Aorta (tissue), 5 donors: ENCODE measurements at places on chromosomes 7 and 10. TPM values are rescaled to one million over a fixed set of nuclear protein-coding genes. Genes with fewer than 3 reads are reported as not detected.

Gene CACNA2D1
- 40.7 TPM for total RNA-seq

Gene TMEM130
- 20.8 TPM for total RNA-seq

Gene PRKCQ
- 1.1 TPM for total RNA-seq

Gene EPHA1
- total RNA-seq: 0.21 TPM

Gene SUN3
- not detected for total RNA-seq

Gene KNDC1
- total RNA-seq: 0.36 TPM

Gene GBX1
- not detected for total RNA-seq

Gene ABLIM1
- total RNA-seq: 117 TPM

Gene GIMAP2
- 11.5 TPM for total RNA-seq

Gene PBLD
- 7.7 TPM for total RNA-seq

Gene GRM3
- total RNA-seq: not detected

Gene TM9SF3
- total RNA-seq: 120 TPM

Gene SPDYE2
- not detected for total RNA-seq

Gene UCMA
- not detected for total RNA-seq

Gene ACTL6B
- not detected for total RNA-seq

Gene GCK
- total RNA-seq: 1.9 TPM

Gene PMS2
- total RNA-seq: 7.4 TPM

Gene GPER1
- 11.2 TPM for total RNA-seq

Gene PAX2
- not detected for total RNA-seq

Gene SPDYE1
- not detected for total RNA-seq

Gene VIPR2
- 10.4 TPM for total RNA-seq

Gene RNF32
- not detected for total RNA-seq

Gene MYL10
- total RNA-seq: not detected

Gene PRSS1
- 5.6 TPM for total RNA-seq

Gene NPC1L1
- total RNA-seq: 1.1 TPM

Gene GRIFIN
- total RNA-seq: not detected

Gene DPCD
- 5.5 TPM for total RNA-seq

Gene NODAL
- total RNA-seq: not detected

Gene VSTM4
- 34.2 TPM for total RNA-seq

Gene FAM131B
- total RNA-seq: 3.8 TPM

Gene CARD11
- 1.8 TPM for total RNA-seq

Gene AOAH
- 10.0 TPM for total RNA-seq

Gene ANKRD7
- total RNA-seq: not detected

Gene CLCN1
- total RNA-seq: not detected

Gene STX1A
- total RNA-seq: 14.7 TPM

Gene HABP2
- not detected for total RNA-seq

Gene CXCL12
- total RNA-seq: 322 TPM

Gene LRIT1
- total RNA-seq: not detected

Gene SEPHS1
- total RNA-seq: 37.8 TPM

Gene NEBL
- 2.8 TPM for total RNA-seq

Gene NUTM2B
- total RNA-seq: 1.2 TPM

Gene FAM107B
- total RNA-seq: 34.8 TPM

Gene JCAD
- 82.4 TPM for total RNA-seq
